ENCODE measurements at places on chromosomes 6 and 20.

DNA sequence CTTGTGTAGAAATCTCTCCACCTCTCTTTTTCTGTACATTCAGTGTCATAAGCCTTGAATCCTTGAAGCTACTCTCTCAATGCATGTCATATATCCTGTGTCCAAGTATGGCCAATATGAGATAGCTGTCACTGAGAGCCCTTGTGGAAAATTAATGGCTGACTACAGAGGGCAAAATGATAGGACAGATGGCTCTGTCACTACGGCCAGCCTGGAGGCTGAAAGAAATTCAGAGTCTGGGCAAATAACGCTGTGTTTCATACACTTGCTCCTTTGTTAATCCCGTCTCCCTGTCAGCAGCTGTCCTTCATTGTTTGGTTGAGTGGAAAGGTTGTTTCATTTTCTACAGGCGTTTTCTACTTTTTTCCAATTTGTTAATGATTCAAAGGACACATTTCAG, 70.4 kb upstream of the VGLL2 start:
- no peak for DNase-seq

DNA sequence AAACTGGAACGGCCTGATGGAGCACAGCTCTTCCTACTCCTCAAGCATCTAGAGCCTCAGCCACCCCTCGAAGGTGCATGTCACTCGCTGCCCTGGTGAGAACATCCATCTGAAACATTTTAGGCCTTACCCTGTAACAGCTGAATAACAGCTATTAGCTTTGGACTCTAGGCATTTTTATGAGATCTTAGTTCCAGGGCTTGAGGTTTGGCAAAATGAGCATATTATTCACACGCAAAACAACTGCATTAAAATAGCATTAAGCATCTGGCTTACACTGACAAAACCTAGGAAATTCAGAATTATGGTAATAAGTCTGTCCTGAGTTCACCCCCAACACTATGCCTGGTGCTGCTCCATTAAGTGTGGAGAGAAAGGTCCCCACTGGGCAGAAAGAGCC, 56.1 kb downstream of the ADAT2 start:
- no peak for DNase-seq

- no peak for DNase-seq
Measured at GRCh38 chr6:43828711-43829110, 58.7 kb downstream of the VEGFA start.

GRCh38 chr6:63573076-63573898, 1.0 kb downstream of the LOC128125822 start:
- peak; percentile 81 for DNase-seq

DNA sequence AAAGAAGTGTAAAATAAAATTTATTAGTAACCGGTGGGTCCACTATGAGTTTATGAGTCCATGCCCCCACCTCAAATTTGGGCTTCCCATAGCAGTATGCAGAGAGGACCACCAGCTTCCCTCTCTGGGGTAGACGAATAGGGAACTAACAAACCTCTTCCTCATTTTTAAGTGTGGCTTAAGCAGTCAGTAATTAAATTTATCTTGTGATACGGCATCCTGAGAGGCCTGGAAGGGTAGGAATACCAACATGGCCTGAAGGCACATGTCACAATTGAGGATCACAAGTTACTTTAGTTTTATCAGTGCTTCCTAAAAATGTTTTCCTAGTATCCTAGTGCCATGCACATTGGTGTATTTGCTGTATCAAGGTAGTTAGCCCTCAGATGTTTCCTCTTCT, 239.9 kb downstream of the HIVEP2 start:
- no peak for DNase-seq

- DNase-seq = peak; percentile 63
Measured at GRCh38 chr6:45625191-45625664, 247.5 kb upstream of the SUPT3H start.

DNA sequence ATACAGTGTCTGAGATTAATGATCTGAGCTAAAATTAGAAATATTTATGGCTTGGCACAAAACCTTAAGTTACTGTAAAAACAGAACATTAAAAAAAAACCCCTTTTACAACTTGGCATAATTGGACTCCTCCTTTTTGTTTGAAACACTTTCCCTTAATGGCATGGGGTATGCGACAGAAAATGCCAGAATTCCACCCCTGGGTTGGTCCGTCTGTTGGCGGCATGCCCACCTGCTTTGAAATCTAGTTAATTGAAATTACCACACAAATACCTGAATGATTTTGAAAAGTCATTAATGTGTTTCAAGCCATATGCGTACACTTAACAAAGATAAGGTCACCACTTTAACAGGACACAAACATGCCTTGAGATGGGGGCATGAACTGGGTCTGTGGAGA, 175.1 kb upstream of the FOXQ1 start:
- DNase-seq = no peak

DNA sequence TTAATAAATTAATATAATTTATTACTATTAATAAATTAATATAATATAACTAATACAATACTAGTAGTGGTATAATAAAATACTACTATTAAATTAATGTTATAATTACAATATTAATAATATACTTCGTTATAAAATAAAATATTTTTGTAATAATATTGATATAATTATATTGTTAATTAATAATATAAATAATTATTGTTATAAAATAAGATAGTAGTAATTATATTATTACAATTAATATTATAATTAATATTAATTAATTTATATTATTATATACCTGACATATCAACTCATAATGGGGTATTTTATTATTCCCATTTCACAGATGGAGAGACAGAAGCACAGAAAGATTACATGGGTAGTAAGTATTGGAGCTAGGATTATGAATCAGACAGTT, 8.9 kb downstream of the BEND6 start:
- no peak for DNase-seq

- no peak for DNase-seq
Measured at GRCh38 chr6:116390581-116390980, 19.8 kb downstream of the DSE start.

- DNase-seq = no peak
Measured at GRCh38 chr6:110853754-110854477, 20.7 kb upstream of the AMD1 start.

DNA sequence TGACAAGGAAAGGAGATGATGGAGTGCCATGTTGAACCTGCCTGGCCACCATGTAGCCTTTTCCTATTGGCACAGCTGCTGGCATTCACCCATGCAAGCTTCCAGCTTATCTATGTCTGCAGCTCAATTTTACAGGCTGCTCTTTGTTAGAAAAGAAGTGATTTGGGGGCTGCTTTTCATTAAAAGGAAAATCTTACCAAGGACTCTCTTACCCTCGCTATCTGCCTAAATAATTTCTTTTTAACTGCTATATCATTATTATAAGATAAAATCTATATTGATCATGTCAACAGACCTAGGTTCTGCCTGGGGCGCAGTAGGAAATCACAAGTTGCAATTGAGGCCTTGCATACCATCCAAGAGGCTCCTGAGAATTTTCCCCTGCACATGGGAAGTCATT, 167.2 kb downstream of the SYNDIG1 start:
- DNase-seq = no peak

DNA sequence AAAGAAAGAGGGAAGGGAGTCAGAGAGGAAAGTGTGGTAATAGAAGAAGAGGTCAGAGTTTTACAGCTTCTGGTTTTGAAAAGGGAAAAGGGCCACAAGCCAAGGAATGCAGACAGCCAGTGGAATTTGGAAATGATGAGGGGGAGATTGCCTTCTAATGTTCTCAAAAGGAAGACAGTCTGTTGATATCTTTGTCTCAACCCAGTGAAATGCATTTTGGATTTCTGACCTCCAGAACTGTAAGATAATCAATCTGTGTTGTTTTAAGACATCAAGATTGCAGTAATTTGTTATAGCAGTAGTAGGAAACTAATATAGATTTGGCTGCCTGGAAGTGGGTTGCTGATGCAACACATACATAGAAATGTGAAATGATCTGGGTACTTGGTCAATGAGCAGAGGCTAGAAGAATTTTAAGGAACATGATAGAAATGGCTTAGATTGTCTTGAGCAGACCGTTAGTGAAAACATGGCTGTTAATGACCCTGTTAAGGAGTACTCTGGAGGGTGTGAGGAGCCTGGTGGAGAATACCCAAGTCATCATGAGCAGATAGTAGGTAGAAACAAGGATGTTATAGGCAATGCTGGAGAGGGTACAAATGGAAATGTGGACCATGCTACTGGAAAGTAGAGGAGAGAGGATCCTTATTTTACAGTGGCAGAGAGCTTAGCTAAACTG, 255.8 kb upstream of the RAB32 start:
- peak; percentile 75 for DNase-seq

DNA sequence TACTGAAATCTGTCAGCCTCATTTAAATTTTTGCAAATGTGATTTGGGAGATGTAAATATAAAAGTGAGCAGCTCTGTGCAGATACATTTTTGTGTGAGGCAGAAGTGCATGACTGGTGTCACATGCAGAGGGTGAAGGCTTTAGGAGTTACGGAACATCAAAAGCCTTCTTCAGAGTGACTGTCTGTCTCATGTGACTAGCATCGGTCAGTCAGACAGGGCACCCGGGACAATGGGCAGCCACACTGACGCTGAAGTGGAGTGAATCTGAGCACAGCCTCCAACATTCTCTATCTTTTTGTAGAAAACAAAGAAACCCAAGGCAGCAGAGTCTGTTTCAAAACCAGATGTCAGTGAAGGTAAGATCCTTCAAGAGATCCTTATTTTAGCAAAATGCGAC, 7.9 kb upstream of the FAM209A start:
- DNase-seq = no peak

- no peak for DNase-seq
Measured at GRCh38 chr6:1591243-1591642, 18.5 kb upstream of the FOXC1 start.

- no peak for DNase-seq
Measured at GRCh38 chr20:55579802-55580201, 425.5 kb downstream of the CBLN4 start.

- DNase-seq = no peak
Measured at GRCh38 chr6:26163427-26164119, 76.3 kb downstream of the HFE start.

DNA sequence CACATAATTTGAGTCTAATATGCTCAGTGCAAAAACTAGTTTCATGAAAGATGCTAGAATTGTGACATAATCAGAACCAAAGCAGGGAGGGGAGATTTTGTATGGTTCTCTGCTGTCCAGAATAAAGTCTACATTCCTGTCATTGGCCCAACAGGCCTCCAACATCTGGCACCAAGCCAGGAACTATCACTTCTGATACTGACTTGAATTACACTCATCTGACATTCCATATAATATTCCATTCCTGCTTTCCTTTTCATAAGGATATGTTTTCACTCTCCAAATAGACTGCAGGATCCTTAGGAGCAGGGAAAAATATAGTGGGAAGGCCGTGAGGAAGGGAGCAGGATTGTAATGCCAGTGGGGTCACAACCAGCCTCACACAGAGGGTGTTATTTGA, 84.6 kb upstream of the BTN3A2 start:
- no peak for DNase-seq

DNA sequence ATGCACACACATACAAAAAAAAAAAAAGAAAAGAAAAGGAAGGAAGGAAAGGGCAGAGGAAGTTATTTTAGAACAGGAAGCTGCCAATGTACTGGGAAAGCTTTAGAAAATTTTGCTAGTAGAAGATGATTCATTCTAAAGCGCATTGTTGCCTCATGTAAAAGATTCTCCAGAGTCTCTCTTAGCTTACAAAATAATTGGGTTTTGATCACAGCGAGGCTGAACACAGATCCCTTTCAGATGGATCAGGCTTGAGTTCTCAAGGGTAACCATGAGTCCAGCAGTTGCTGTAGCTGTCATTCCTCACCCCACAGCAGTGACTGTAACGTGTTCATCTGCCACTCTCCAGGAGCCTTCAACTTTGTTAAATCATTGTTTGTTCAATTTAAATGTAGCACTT, 81.9 kb downstream of the PHACTR2 start:
- DNase-seq = peak; percentile 33

- DNase-seq = peak; percentile 76
Measured at GRCh38 chr6:116847227-116847626, 18.3 kb upstream of the GPRC6A start.

DNA sequence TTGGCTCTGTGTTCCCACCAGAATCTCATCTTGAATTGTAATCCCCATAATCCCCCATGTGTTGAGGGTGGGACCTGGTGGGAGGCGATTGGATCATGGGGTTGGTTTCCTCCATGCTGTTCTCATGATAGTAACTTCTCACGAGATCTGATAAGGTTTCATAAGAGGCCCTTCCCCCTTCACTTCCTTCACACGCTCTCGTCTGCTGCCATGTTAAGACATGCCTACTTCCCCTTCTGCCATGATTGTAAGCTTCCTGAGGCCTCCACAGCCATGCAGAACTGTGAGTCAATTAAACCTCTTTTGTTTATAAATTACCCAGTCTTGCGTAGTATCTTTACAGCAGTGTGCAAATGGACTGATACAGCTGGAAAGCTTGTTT, 90.0 kb downstream of the ELOVL5 start:
- no peak for DNase-seq

GRCh38 chr6:167688123-167688522, 138.6 kb upstream of the AFDN start:
- no peak for DNase-seq

DNA sequence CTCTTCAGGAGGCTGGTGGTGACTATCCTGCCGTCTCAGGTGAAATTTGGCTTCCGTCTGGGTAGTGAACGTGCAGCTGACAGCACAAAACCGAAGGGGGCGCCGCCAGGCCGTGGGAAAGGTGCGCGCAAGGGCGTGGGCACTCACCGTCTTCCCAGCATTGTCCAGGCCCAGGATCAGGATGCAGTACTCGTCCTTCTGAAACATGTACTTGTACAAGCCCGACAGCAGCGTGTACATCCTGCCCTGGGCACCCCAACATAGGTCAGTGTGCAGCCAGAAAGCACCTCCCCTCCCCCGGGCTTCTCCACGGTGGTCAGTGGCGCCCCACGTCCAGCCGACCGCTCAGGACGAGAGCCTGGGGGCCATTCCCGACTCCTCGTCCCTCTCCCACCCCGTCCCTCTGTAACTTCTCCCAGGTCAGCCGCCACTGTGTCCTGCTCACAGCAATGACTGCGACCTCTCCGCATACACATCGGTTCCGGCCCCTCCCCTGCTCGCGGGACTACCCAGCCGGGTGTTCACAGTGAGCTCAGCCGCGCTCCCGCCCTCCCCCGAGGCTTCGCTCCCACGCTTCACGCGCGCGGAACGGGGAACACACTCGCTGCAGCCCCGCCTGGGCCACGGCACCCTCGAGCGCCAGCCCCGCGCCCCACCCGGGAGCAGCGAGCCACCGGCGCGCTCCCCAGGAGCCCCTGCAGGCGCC, 771 bp downstream of the ARFRP1 start:
- DNase-seq = peak; percentile 59

DNA sequence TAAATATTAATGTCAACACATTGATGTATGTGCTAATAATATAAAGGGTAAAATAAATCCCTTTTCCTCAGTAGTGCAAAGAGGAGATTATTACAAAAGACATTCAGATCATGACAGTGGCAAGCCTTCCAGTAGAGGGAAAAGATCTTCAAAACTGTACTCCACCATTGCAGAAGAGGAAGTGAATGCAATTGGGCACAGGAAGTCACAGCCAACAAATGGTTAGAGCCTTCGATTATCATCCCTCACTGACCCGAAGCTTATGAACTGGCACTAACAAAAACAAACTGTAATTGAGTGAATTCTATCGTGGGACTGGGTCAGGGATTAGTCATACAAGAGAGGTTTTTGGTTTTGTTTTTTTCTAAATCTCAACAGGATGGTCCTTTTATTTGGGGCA, 39.3 kb upstream of the SCGN start:
- DNase-seq = no peak

GRCh38 chr20:19112828-19113227, 99.6 kb upstream of the SLC24A3 start:
- no peak for DNase-seq

GRCh38 chr6:89339565-89339964, 13.0 kb downstream of the UBE2J1 start:
- no peak for DNase-seq
